ENCODE measurements at places on chromosomes 13 and 19.

GRCh38 chr19:1230783-1231489 is 6.9 kb downstream of the CBARP start:
- DNase-seq, result no peak

- no peak for DNase-seq
These were observed 6.3 kb downstream of the C19orf12 start for GRCh38 chr19:29708554-29709439.

GRCh38 chr13:105231579-105231978 is 1303.9 kb downstream of the EFNB2 start:
- no peak for DNase-seq

DNA sequence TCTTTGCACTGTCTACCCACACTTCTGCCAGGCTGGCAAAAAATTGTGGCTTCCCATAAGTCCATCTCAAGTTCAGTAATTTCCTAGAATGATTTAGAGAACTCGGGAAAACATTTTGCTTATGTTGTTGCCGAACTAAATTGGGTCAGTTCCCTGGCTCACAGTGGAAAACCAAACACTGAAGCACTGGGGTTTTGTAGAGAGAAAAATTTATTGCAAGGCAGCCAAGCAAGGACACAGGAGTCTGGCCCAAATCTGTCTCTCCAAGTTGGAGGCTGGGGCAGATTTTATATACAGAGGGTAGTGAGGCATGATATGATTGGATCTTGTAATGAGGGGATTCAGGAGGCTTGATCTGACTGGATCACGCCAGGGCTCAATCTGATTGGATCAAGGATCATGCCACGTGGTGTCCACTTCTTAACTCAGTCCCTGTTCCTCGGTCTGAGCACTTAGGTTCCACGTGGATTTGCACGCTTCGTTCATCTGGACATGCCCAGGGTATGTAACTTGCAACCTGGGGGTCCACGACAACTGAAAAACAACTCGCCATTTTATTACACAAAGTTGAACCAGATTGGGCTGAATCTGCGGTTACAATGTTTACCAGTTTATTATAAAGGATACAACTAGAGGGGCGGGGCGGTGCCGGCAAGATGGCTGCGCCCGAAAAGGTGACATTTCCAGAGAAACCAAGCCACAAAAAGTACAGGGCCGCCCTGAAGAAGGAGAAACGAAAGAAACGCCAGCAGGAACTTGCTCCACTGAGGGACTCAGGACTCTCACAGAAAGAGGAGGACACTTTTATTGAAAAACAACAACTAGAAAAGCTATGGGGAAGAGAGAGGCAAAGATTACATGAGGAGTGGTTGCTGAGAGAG is 7.3 kb downstream of the CD209 start:
- no peak for DNase-seq

DNA sequence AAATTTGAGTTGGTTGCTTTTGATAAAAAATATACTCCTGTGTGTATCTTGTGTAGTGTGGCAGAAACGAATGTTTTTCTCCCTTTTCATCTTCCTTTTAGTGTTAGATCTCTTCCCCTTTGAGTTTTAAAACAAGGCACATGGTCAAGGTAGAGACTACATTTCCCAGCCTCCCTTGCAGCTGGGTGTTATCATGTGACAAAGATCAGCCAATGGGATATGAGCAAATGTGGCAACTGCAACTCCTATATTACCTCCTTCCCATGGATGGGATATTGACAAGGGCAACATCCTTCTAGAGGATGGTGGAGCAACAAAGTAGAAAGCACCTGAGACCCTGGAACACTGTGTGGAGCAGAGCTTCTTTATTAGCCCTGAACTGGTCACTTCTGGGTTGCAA is 42.4 kb downstream of the ADGRE3 start:
- peak; percentile 50 for DNase-seq

GRCh38 chr13:31951215-31951678 is 80.3 kb upstream of the FRY start:
- DNase-seq, result no peak

GRCh38 chr19:40567750-40568494 is 8.8 kb upstream of the SHKBP1 start:
- no peak for DNase-seq

DNA sequence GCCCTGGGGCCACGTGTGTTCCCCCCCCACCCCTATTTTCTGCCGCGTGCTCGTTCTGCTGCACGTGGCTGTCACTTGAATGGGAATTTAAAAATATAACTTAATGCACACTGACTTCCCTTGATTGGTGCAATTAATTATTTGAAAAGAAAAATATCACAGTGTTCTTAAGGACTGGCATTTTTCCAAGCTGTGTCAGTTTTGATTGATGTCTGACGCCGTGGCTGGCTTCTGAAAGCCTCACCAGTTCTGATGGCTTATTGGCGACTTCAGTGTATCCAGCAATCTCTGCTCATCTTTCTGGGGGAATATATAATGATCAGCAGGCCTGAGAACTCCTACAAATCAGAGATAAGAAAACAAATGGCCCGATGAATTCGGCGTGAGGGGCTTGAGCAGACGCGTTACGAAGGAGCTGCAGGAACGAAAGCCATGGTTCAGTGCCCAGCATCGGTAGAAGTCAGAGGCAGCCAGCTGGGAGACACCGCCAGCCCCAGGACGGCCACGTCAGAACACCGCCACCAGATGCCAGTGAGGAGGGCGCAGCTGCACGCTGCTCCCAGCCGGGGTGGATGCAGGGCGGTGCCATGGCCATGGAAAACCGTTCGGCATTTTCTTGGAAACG is 111.2 kb downstream of the KDM4B start:
- DNase-seq, result no peak

GRCh38 chr13:27339299-27339698 is 68.7 kb downstream of the RASL11A start:
- peak; percentile 71 for DNase-seq
